ENCODE measurements at places on chromosomes 13 and 19. TPM values are rescaled to one million over a fixed set of nuclear protein-coding genes. Genes with fewer than 3 reads are reported as not detected.

Gene SCEL
- not detected for total RNA-seq

Gene TMEM147
- total RNA-seq, result 70.3 TPM

Gene ZNF567
- 7.2 TPM for total RNA-seq

Gene ZNF626
- 18.2 TPM for total RNA-seq

DNA sequence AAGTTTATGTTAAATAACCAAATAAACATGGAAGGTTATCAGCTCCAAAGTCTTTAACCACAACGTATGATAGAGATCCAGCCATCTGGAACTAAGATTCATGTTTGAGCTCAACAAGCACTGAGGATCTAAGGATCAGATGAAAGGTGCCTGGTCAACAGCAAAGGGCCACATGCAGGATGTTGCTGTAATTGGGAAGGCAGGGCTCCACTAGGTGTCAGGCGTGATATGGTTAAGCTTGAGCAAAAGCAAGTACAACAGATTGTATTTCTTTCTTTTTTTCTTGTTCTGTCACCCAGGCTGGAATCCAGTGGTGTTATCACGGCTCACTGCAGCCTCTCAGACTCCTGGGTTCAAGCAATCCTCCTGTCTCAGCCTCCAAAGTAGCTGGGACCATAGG lies 12.0 kb downstream of the EBPL start:
- H3K4me3 ChIP-seq, result no peak overlapping the region
- DNase-seq, result no peak
- H3K36me3 ChIP-seq, result no peaks in the 10 kb centered on the region
- H3K27me3 ChIP-seq, result no peaks in the 10 kb centered on the region

All from sigmoid colon (tissue), 7 donors.